ENCODE measurements at places on chromosomes 2 and 18.

GRCh38 chr18:41714872-41715271 lies 240.2 kb upstream of the PIK3C3 start:
- no peak for DNase-seq

- DNase-seq, result no peak
Measured at GRCh38 chr2:212484563-212485080, 54.0 kb downstream of the ERBB4 start.

DNA sequence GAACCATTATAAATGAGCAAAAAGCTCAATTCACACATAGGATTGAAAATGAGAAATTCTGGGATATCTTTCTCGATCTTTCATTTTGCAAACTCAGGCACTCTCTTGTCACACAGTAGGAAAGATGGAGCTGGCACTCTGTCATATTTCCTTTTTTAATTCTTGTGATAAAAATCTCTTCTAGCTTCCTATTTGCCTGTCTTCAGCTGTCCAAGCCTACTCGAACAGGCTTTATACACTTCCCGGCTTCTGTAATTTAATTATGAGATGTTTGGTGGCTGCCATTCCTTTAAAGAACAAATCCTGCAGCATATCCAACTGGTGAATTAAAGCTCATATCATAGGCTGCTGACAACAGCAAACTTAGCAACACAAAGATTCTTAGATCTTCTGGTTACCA lies 1484.3 kb upstream of the PIK3C3 start:
- no peak for DNase-seq

DNA sequence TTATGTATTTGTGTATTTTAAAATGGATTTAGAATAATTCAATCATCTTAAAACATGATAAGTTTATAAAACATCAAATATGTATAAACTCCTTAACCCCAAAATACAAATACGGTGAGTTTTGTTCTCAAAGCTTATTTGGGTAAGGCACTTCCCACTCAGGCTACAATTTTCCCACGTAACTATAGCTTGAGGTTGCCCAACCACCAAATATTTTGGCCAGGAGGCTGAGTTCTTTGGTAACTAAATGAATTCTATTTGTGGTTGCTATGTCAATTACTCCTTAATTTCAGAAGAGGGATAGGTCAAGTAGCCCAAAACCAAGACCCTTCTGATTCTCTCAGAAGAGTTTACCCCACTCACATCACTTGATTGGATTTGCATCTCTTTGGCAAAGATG lies 70.4 kb downstream of the MYL12B start:
- no peak for DNase-seq

DNA sequence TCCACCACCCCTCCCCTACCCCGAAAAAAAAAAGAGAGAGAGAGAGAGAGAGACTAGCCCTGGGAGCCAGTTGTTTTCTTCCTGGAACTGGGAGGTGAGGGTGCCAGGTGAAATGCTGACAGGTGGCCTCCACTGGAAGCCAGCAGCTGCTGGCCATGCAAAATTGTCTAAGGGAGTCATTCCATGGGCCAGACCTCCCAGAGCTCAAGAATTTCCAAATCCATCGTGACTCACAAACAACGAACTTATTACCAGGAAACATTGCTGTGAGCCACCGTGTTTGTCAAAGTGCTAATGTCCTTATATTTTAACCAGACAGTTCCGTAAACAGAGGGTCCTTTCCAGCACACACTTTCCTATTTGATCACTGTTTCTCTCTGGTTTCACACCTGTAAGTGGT lies 68.5 kb upstream of the PID1 start:
- no peak for DNase-seq

GRCh38 chr2:59076079-59076619 lies 835.0 kb upstream of the FANCL start:
- no peak for DNase-seq

GRCh38 chr2:108634576-108635160 lies 84.6 kb upstream of the RANBP2 start:
- no peak for DNase-seq

- no peak for DNase-seq
Measured at GRCh38 chr2:88123164-88123974, 4.5 kb downstream of the FABP1 start.

- DNase-seq, result peak; percentile 48
Measured at GRCh38 chr2:60998628-60999545, 18.6 kb upstream of the PEX13 start.

- no peak for DNase-seq
Measured at GRCh38 chr2:169468841-169469240, 10.5 kb upstream of the BBS5 start.

- DNase-seq, result no peak
Measured at GRCh38 chr2:119078796-119079195, 79.8 kb downstream of the C1QL2 start.

GRCh38 chr2:70511971-70512729 lies 41.5 kb downstream of the TGFA start:
- no peak for DNase-seq

DNA sequence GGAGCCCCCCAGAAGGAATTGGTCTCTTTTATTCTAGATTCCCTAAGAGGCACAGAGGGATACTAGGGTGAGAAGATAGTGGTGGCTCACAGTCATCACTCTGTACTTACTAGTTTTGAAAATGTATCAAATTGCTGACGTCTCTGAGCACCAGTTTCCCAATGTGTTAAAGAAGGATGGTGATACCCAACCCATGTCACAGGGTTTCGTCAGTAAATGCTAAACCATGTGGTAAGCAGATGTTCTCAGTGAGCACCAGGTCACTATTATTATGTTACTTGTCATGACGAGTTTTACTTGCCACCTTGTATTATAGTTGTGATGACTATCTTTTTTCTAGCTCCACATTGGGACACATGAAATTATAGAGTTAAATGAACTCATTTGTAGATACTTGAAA lies 54.7 kb downstream of the NEDD4L start:
- no peak for DNase-seq

- no peak for DNase-seq
Measured at GRCh38 chr18:78928076-78928475, 51.5 kb upstream of the SALL3 start.

GRCh38 chr18:25316381-25317018 lies 35.5 kb downstream of the ZNF521 start:
- DNase-seq, result no peak

- no peak for DNase-seq
Measured at GRCh38 chr2:115374981-115375380, 932.5 kb downstream of the DPP10 start.

DNA sequence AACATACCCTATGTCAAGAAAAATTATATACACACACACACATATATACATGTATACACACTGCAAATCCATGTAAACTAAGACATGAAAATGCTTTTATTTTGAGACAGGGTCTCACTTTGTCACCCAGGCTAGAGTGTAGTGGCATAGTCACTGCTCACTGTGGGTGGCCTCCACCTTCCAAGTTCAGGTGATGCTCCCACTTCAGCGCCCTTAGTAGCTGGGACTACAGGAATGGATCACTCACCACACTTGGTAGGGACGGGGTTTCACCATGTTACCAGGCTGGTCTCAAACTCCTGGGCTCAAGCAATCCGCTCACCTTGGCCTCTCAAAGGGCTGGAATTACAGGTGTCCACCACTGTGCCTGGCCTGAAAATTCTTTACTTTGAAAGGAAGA lies 617.6 kb downstream of the NYAP2 start:
- no peak for DNase-seq

- no peak for DNase-seq
Measured at GRCh38 chr2:122150524-122151280, 395.3 kb downstream of the TSN start.

- DNase-seq, result no peak
Measured at GRCh38 chr2:156064540-156064939, 268.0 kb downstream of the NR4A2 start.

GRCh38 chr18:23162473-23162872 lies 27.2 kb downstream of the CABLES1 start:
- DNase-seq, result no peak

DNA sequence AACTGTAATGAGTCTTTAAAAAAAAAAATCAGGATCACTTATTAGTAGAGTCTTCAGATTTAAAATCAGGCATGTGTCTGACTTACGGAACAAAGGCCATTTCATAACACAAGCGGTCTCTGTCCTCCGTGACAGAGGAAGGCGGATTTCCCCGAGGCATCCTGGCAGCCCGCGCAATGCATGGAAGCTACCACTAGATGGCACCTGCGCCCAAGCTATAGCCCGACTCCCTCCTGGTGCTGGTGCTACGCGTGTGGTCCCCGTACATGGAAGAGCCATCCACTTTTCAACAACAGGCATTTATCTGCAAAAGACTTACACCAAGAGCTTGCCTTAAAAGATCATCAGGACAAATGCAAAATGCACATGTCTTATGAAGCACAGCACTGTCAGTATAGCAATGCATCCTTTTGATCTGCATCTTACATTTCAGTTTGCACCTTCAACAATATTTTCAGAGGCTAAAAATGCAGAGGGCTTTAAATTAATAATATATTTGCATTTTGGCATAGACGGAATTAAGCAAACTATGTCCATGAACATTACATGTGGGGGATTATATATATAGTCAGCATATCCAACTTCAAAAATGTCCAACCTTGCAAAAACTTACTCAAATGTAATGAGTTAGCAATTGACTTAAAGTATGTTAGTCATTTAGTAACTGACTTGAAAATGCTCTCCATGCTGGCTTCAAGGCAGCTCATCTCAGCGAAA lies 96.0 kb downstream of the ZNF516 start:
- peak; percentile 86 for DNase-seq

- no peak for DNase-seq
Measured at GRCh38 chr2:127546797-127547196, 11.3 kb downstream of the MYO7B start.

GRCh38 chr2:103960951-103961350 lies 893.0 kb upstream of the POU3F3 start:
- DNase-seq, result no peak

- no peak for DNase-seq
Measured at GRCh38 chr2:80057956-80058355, 246.6 kb downstream of the LRRTM1 start.

GRCh38 chr2:2112416-2113105 lies 218.5 kb downstream of the MYT1L start:
- no peak for DNase-seq

- no peak for DNase-seq
Measured at GRCh38 chr2:199814817-199815211, 36.2 kb downstream of the FTCDNL1 start.

- DNase-seq, result no peak
Measured at GRCh38 chr2:226185616-226186211, 613.9 kb downstream of the IRS1 start.

DNA sequence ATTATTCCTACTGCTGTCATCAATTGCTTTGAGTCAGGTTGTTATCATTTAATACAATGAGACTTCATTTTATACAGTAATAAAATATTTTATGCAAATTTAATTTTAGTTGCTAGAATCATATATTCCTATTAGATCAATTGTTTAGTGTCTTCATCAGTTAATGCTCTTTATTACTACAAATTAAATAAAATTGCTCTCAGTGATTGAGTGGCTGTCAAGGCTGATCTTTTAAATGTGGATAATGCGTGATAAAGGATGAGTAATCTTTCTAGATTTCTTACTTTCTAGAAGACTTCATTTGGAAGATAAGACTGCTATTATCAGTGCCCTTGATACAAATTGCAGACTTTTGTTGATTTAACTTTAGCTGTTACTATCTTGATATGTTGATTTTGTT lies 59.6 kb upstream of the CDH2 start:
- no peak for DNase-seq

- DNase-seq, result no peak
Measured at GRCh38 chr18:2143636-2144035, 427.7 kb downstream of the METTL4 start.

- DNase-seq, result no peak
Measured at GRCh38 chr18:34857320-34857719, 147.2 kb downstream of the DTNA start.

- no peak for DNase-seq
Measured at GRCh38 chr18:46037512-46038305, 34.4 kb downstream of the PSTPIP2 start.

GRCh38 chr2:120731175-120731574 lies 4.5 kb upstream of the GLI2 start:
- no peak for DNase-seq

- DNase-seq, result no peak
Measured at GRCh38 chr2:219309278-219309677, at the start of gene PTPRN. TSS of gene PTPRN (minus strand) at chr2:219309401. CDS start at chr2:219309332, 69 bp downstream.

- no peak for DNase-seq
Measured at GRCh38 chr2:30204281-30204680, 27.1 kb upstream of the LBH start.

GRCh38 chr2:114400890-114401289 lies 41.6 kb upstream of the DPP10 start:
- DNase-seq, result no peak

GRCh38 chr18:46297124-46297523 lies 192.9 kb downstream of the HAUS1 start:
- DNase-seq, result no peak

GRCh38 chr2:99960790-99961189 lies 181.6 kb downstream of the AFF3 start:
- no peak for DNase-seq

DNA sequence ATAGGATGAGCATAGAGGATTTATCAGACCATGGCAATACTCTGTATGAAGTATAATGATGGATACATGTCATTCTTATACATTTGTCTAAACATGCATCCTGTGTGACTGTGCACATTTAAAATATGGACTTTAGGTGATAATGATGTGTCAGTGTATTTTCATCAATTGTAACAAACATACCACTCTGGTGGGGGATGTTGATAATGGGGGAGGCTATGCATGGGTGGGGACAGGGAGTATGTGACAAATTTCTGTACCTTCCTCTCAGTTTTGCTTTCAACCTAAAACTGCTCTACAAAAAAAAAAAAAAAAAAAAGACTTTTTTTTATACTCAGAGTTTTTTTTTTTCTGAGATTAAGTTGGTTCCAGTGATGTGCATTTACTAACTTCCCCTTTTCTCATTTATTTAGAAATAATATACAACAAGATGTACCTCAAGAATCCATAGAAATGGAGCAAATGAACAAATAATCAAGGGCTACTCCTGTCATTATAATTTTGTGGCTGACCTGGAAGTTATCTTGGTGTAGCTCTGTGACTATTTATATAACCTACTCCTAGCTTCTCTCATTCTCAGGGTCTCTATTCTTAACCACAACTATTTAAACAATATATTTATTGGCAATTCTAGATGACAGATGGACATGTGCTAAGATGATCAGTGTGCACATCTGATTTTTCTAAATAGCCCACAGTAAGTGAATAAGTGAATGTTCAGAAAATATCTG lies 108.9 kb upstream of the ITGA4 start:
- no peak for DNase-seq

GRCh38 chr2:186639939-186640338 lies 50.1 kb downstream of the ITGAV start:
- no peak for DNase-seq

Measured in germinal center (tissue), 1 donor.